ENCODE measurements at places on chromosomes 12 and 14.
A peak's percentile ranks its signal among the peaks of the same experiment; 100 is the strongest.

DNA sequence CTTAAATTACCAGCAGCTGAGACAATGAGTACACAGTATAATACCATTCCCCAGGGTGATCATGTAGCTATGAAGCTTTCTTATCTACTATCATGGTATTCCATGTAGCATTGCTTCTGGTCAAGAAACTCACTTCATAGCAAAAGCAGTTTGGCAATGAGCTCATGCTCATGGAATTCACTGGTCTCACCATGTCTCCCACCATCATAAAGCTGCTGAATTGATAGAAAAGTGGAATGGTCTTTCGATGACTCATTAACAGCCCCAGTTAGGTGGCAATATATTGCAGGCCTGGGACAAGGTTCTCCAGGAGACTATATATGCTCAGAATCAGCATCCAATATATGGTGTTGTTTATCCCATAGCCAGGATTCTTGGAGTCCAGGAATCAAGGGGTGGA is 553.7 kb downstream of the FOXG1 start:
- DNase-seq, result no peak

GRCh38 chr12:48542300-48542928 is 17.0 kb downstream of the OR8S1 start:
- peak; percentile 53 for DNase-seq

- DNase-seq, result no peak
These were observed 4.8 kb downstream of the CD163 start for GRCh38 chr12:7498809-7499208.

GRCh38 chr12:11815397-11815796 is 165.9 kb downstream of the ETV6 start:
- DNase-seq, result no peak

- DNase-seq, result no peak
These were observed 140.4 kb downstream of the EFCAB11 start for GRCh38 chr14:89814126-89814525.

DNA sequence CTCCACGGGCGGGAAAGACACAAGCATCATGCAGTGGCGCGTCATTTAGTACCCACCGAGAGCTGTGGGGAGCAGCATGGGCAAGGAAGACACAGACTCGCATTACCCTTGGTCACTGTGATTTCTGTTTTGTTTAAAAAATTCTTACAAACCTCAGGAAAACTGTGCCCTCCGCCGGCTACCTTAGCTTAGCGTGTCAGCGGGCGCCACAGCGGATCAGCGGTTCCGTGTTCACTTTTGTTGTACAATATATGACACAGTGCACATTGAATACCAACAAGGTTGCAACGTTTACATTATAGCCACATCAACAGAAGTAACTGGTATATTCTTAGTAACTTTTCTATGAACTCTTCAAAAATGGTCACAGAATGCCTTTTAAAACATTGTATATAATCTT is 125.2 kb upstream of the EVL start:
- DNase-seq, result no peak

GRCh38 chr12:74602881-74603672 is 65.4 kb downstream of the ATXN7L3B start:
- no peak for DNase-seq

GRCh38 chr12:99920353-99920960 is 64.3 kb downstream of the ANKS1B start:
- DNase-seq, result no peak

- DNase-seq, result no peak
These were observed 199.7 kb upstream of the HMGA2 start for GRCh38 chr12:65624554-65625086.

GRCh38 chr14:32727832-32728231 is 210.8 kb upstream of the NPAS3 start:
- DNase-seq, result no peak

- DNase-seq, result no peak
These were observed 32.0 kb downstream of the PSEN1 start for GRCh38 chr14:73168274-73168673.

- no peak for DNase-seq
These were observed 28.0 kb downstream of the PXN start for GRCh38 chr12:120237360-120238171.

GRCh38 chr12:96824074-96824837 is 82.8 kb upstream of the NEDD1 start:
- no peak for DNase-seq

DNA sequence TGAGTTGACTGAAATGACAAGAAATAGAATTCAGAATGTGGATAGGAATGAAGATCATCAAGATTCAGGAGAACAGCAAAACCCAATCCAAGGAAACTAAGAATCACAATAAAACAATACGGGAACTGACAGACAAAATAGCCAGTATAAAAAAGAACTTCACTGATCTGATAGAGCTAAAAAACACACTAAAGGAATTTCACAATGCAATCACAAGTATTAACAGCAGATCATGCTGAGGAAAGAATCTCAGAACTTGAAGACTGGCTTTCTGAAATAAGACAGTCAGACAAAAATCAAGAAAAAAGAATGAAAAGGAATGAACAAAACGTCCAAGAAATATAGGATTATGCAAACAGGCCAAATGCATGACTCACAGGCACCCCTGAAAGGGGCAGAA is 15.3 kb upstream of the OR5AU1 start:
- DNase-seq, result no peak

DNA sequence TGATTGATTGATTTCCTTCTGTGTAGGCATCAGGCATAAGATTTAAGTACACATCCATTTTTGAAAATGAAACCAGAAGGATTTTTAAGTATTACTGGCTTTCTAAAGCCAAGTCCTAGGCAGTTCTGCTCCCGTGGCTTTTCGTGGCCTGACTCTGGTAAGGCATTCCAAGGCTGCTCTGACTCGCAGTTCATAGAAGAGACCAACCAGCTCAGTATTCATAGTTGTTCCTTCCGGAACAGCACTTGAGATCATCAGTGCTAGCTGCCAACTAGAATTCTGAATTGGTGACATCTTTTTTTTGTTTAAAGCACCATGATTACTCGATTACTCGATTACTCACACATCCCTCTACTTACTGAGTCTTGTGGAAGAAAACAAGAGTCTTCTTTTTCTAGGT is 25.9 kb downstream of the SUDS3 start:
- DNase-seq, result no peak

DNA sequence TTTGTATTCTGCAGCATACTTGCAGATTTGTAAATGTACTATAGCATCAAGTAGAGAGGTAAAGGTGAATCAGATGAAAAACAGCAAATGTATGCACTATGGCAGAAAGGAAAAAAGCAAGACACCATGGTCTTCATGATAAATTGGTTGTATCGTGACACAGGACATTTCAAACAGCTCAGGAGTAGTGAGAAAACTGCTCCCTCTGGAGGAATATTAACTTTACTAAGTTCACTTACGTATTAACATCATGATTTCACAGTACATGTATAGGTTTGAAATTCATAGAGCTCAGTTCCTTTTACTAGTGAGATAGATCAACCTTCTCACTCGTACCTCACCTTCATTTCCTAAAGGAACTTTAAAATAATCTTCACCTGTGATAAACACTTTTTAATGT is 6.5 kb downstream of the MBIP start:
- DNase-seq, result no peak

DNA sequence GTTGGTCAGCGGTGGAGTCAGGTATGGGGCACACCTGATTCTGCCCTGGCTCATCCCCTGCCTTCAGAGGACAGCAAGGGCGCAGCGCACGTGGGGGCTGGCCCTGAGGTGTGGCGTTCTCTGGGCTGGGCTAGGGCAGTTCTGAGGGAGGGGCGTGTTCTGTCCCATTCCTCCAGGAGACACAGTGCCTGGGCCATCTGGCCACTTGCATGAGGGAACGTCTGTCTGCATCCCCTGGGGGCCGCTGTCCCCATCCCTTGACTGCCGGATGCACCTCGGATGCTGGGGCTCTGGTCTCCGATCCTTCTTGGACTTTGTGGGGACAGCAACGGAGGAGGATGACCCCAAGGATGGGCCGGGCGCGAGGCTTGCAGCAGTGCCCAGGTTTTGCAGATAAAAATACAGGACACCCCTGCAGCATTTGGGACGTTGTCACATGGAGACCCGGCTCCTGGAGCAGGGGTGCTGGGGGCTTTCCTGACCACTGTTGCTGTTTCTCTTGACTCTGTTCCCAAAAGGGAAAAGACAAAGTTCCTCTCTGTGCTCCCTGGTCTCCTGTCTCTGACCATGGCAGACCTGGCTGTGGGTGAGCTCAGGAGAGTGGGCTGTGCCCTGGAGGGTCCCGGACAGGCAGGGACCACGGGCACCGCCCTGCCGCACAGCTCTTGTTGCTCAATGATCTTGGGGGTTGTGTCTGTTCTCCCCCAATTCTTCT is 6.9 kb downstream of the MTA1 start:
- DNase-seq, result no peak

GRCh38 chr14:95998656-95999055 is 40.5 kb upstream of the C14orf132 start:
- no peak for DNase-seq

GRCh38 chr14:72847721-72848120 is 46.2 kb downstream of the DPF3 start:
- DNase-seq, result no peak

GRCh38 chr14:73457924-73458182 is 493 bp downstream of the NUMB start:
- DNase-seq, result no peak

DNA sequence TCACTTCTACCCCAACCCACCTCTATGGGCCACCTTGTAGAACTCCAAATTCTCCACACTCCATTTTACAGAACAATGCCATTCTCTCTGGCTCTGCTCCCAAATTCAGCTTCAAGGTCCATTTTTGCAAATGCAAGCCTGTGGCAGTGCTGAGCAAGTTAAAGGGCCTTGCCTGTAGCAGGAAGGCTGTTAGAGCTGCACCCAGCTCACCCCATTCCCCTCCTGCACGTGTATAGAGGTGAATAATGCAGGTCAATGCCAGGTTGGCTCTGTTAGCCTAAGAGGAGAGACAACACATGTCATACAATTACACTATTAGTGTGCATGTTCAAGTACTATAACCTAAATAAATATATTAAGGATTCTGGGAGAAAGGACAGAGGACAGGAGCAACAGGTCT is 120.4 kb downstream of the TBX5 start:
- DNase-seq, result no peak
